ENCODE measurements at places on chromosomes 1 and 21.

DNA sequence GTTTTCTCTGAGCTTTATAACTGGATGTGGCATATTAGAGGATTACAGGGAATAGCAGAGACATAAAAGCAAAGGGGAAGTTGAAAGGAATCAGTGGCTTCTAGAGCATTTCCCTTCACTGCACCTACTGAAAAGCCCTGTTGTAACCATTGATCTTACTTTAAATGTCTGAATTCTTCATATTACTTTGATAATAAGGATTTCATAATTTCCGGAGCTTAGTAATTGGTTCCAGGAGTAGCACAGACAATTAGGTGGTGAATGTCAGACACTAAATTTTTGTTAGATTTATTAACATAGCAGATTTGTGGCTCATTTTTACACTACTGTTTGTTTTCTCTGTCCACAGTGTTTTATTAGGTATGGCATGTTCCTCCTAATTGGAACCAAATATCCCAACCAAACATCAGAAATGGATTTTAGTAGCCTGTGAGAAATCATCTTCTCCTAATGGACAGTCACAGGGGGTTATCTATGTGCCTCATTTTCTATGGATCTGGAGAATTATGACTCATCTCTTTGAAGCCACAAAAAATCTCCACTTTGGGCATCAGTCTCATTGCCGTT lies 100.5 kb downstream of the GIPC2 start:
- H3K4me1 ChIP-seq: no peaks in the 10 kb centered on the region
- H3K4me3 ChIP-seq: no peak overlapping the region
- no peak for DNase-seq
- no peak overlapping the region for H3K27ac ChIP-seq
- H3K27me3 ChIP-seq: no peaks in the 10 kb centered on the region

DNA sequence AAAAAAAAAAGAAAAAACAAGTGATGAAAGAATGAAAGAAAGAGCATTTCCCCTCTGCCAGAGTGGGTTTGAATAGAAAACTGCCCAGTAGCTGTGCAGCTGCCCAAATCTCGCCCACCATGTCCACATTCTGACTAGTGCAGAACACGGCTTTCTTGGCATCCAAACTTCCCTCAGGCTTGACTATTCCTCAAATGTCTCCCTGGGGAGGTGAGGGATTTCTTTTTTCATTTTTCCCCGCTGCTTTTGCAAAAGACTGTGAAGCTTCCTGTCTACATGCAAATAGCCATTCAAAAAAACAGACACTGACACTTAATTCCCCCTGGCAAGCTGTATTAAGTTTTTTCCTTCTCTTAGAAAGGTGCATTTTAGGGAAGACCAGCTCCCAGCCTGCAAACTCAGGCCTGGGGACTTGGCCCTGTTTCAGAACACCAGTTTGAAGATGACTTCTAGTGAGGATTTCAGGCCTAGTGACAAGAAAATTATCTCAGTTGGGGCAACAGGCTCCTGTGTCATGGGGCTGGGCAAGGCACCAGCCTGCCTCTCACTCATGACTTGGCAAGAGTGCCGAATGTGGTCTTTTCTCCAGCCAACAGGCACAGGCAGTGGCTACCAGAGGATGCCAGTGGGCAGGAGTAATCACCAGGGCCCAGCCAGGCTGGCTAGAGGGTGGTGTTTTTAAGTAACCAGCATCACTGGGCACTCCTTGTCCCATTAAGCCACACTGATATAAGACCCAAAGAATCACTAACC lies 178.1 kb upstream of the NFIA start:
- no peaks in the 10 kb centered on the region for H3K36me3 ChIP-seq
- DNase-seq: no peak
- no peak overlapping the region for H3K27ac ChIP-seq
- no peaks in the 10 kb centered on the region for H3K4me1 ChIP-seq

DNA sequence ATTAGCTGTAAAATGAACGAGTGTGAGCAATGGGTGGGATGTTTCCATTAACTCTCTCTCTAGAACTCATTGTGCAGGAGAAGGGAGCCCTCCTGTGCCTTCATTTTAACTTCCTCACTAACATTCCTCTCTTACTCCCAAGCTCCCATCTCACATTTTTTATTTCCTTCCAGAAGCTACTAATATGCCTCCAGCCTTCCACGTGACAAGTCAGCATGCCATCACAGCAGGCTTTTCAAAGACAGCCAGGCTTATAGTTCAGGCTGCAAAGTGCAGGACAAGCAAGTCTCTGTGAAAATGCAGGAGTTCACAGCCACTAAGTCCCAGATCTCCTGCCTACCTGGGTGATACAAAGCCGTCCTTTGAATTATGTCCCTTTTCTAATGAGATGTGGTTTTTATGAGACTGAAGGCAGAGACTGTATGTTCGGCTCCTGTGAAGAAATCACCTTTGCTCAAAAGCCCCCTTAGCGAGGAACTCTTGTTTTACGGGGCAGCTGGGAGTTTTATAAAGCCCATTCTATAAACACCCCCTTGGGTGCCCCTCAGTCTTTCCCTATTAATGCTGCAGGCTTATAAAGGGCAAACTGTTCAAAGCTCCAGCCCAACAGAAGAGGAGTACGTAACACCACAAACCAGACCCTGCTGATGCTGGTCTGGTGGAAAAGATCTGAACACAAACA lies 14.8 kb upstream of the ANGPTL7 start:
- no peak for DNase-seq
- H3K4me1 ChIP-seq: no peaks in the 10 kb centered on the region
- peaks cover 1% of the 10 kb centered on the region for H3K36me3 ChIP-seq
- H3K4me3 ChIP-seq: no peak overlapping the region

GRCh38 chr1:83864991-83865390 lies 133.9 kb downstream of the TTLL7 start:
- H3K36me3 ChIP-seq: no peaks in the 10 kb centered on the region
- no peaks in the 10 kb centered on the region for H3K27me3 ChIP-seq
- no peak overlapping the region for H3K4me3 ChIP-seq
- H3K27ac ChIP-seq: no peak overlapping the region

- no peak for DNase-seq
- H3K4me1 ChIP-seq: no peaks in the 10 kb centered on the region
- H3K27ac ChIP-seq: no peak overlapping the region
- H3K4me3 ChIP-seq: no peak overlapping the region
- no peaks in the 10 kb centered on the region for H3K27me3 ChIP-seq
Measured at GRCh38 chr1:199010933-199011332, 372.1 kb downstream of the PTPRC start.

DNA sequence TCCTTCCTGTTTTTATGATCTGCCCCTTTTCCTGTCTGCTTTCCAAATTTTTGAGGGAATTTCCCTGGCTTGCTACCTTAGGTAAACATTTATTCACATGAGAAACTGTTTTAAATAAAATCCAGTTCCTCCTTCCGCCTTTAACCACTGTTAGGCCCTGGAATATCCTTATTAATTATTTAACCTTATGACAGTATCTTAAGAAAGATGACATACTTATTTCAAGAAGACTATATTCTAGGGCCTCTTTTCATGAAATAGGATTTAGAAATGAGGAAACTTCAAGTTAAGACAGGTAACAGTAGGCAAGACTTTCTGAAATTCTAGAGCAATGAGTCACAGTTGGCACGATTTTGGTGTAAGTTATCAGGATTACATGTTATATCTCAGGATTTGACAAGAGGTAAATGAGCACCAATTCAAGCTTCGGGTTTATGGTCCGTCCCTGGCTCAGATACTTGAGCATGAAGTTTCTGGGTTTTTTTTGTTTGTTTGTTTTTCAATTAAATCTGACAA lies 2.0 kb upstream of the TNFSF18 start:
- peak; percentile 44 for DNase-seq
- H3K27ac ChIP-seq: no peak overlapping the region
- no peaks in the 10 kb centered on the region for H3K27me3 ChIP-seq
- peaks cover 52% of the 10 kb centered on the region for H3K4me1 ChIP-seq

DNA sequence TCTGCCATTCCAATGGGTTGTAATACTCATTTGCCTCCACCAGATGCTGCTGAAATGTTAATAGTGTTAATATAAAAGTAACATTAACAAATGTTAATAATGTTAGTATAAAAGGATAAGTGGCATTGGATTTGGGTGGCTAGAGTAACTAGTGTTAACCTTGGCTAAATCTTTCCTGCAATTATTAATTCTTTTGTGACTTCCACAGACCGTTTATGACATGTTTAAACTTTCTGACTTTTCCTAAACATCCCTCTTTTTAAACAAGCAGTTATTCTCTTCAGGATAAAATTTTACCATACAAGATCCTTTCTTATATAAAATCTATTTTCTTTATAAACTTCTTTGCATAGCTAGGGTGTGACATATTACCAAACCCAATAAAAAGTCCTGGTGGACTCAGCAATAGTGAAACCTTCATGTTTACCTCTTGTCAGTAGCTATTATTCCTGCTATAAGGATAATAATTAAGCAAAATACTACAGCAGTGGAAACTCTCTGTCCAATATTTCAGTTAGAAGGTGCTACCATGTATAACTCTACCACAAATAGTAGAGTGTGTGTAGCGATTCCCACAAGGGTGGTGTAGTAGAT lies 41.5 kb downstream of the CCDC30 start:
- H3K4me3 ChIP-seq: no peak overlapping the region
- H3K36me3 ChIP-seq: no peaks in the 10 kb centered on the region
- no peaks in the 10 kb centered on the region for H3K4me1 ChIP-seq
- DNase-seq: no peak

DNA sequence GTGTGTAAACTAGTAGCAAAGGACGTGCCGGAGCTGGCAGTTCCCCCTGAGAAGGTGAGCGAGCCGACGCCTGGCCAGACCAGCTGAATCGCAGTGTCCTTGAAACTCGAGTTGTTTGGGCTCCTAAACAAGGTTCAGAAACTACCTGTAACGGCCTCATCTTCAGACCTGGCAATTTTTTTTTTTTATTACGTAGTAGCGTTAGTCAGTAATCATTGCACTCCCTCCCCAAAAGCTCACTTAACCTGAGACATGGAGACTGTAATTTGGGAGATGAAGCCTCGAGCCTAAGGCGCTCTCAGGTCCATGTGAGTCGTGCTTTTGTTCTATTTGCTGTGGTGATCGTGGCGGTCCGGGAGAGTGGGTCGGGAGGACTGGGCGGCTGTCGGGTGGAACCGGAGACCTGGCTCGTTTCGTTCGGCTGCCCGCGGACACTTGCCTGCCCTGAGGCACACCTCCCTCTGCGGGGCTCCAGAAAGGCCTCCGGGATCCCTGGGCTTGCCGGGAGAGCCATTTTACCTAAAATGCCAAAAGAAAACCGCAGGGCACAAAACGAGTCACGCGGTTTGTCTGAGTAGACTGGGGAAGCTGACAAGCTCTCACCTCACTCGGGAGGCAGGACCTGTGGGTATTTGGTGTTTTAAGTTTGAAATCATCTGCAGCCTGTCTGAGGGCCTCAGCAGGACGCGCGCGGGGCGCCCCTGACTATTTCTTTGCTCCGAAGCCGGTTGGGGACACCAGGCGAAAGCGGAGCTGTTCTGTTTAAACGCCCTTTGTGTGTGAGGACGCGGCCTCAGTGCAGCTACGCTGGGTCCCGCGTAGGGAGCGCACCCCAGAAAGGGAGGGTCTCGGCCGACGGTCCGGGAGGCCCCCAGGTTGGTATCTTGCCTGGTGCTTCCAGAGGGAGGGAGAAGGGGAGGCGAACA lies 722 bp downstream of the LHX8 start:
- no peaks in the 10 kb centered on the region for H3K4me1 ChIP-seq
- H3K27ac ChIP-seq: no peak overlapping the region
- DNase-seq: peak; percentile 28
- peaks cover 89% of the 10 kb centered on the region for H3K27me3 ChIP-seq
- H3K36me3 ChIP-seq: no peaks in the 10 kb centered on the region

DNA sequence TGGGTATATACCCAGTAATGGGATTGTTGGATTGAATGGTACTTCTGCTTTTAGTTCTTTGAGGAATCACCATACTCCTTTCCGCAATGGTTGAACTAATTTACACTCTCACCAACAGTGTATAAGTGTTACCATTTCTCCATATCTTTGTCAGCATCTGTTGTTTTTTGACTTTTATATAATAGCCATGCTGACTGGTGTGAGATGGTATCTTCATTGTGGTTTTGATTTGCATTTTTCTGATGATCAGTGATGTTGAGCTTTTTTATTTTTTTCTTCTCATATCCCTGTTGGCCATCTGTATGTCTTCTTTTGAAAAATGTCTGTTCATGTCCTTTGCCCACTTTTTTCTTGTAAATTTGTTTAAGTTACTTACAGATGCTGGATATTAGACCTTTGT lies 14.1 kb downstream of the DNM3 start:
- DNase-seq: no peak
- no peaks in the 10 kb centered on the region for H3K36me3 ChIP-seq
- H3K27ac ChIP-seq: no peak overlapping the region

- H3K27me3 ChIP-seq: no peaks in the 10 kb centered on the region
- H3K27ac ChIP-seq: no peak overlapping the region
- no peak for DNase-seq
- peaks cover 4% of the 10 kb centered on the region for H3K36me3 ChIP-seq
- H3K4me1 ChIP-seq: peaks cover 22% of the 10 kb centered on the region
Measured at GRCh38 chr1:39269791-39270342, 65.4 kb downstream of the MACF1 start.

DNA sequence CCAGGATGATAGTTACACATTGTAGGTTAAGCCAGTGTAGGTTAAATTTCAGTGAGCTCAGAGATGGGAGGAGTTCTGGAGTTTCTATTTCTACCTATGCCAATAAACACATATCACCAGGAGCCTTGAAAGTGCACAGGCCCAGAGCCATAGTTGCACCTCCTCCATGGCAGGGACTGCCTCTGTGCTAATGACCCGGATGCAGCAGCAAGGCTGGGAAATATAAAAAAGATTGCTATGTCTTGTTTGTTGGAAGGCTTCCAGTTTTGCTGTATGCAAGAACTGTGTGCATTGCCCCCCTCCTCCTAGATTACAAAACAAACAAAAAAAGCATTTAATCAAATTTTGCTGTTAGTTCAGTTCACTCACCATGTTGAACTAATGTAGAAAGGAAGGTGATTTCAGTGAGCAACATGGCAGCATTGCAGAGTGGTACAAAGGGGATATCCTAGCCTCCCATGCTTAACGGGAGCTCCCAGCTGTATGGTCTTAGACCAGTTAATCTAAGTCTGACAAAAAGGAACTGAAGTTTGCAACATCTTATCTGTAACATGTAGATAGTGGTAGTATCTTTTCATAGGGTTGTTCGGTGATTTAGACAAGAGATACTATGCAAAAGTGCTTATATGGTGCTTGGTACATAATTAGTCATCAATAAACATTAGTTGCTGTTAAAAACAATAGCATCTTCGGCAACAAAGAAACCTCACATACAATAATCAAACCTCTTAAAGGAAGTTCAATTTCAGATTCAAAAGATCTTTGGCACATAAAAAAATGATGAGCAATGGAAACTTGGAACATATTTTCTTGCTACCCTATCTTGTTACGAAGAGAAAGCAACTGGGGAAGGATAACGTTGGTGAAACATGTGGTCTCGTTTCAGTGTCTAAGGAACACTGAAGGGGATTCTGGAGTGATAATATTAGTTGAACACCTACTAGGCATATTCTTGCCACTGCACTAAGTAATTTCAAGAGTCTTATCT lies 309.5 kb downstream of the ASTN1 start:
- DNase-seq: no peak
- H3K4me1 ChIP-seq: no peaks in the 10 kb centered on the region
- H3K4me3 ChIP-seq: no peak overlapping the region
- H3K36me3 ChIP-seq: no peaks in the 10 kb centered on the region

All from endothelial cell of umbilical vein (primary cell).